ENCODE measurements at places on chromosomes 7 and 10. TPM values are rescaled to one million over a fixed set of nuclear protein-coding genes. Genes with fewer than 3 reads are reported as not detected.

The BHLHA15 gene
- polyA plus RNA-seq, result 0.96 TPM

The WIPF3 gene
- 1.2 TPM for polyA plus RNA-seq

The TRAPPC14 gene
- 27.2 TPM for polyA plus RNA-seq

The ANKRD61 gene
- not detected for polyA plus RNA-seq

The EPO gene
- polyA plus RNA-seq, result not detected

The UNCX gene
- polyA plus RNA-seq, result not detected

The LAMB1 gene
- polyA plus RNA-seq, result 27.5 TPM

The PLCE1 gene
- 0.85 TPM for polyA plus RNA-seq

The APBB1IP gene
- polyA plus RNA-seq, result 0.98 TPM

The ENKUR gene
- polyA plus RNA-seq, result 0.01 TPM

The OR2A5 gene
- polyA plus RNA-seq, result not detected

The WNT2 gene
- polyA plus RNA-seq, result not detected

The LGI1 gene
- 1.0 TPM for polyA plus RNA-seq

The BICC1 gene
- 0.49 TPM for polyA plus RNA-seq

The EEF1AKMT2 gene
- 7.1 TPM for polyA plus RNA-seq

The FGFBP3 gene
- 0.74 TPM for polyA plus RNA-seq

The HHEX gene
- 3.4 TPM for polyA plus RNA-seq

The TAS2R5 gene
- polyA plus RNA-seq, result 0.28 TPM

The CLRN3 gene
- not detected for polyA plus RNA-seq

The HOXA2 gene
- 1.8 TPM for polyA plus RNA-seq

The ATRNL1 gene
- 0.39 TPM for polyA plus RNA-seq

The ECHDC3 gene
- 36.5 TPM for polyA plus RNA-seq

The MET gene
- 2.1 TPM for polyA plus RNA-seq

The SMC3 gene
- polyA plus RNA-seq, result 18.0 TPM

The PTPN20 gene
- polyA plus RNA-seq, result 2.2 TPM

The STAG3 gene
- polyA plus RNA-seq, result 0.25 TPM

The CHAT gene
- not detected for polyA plus RNA-seq

The OR2A42 gene
- not detected for polyA plus RNA-seq

The SEMA3D gene
- polyA plus RNA-seq, result 0.04 TPM

The P4HA1 gene
- 4.0 TPM for polyA plus RNA-seq

The LIPF gene
- 3.0 TPM for polyA plus RNA-seq

The CHN2 gene
- polyA plus RNA-seq, result 1.5 TPM

The GPR26 gene
- not detected for polyA plus RNA-seq

The OLAH gene
- 6.9 TPM for polyA plus RNA-seq

The MUC12 gene
- 0.13 TPM for polyA plus RNA-seq

The METTL27 gene
- polyA plus RNA-seq, result 0.45 TPM

The HTRA1 gene
- 11.7 TPM for polyA plus RNA-seq

The LRIT1 gene
- not detected for polyA plus RNA-seq

The OR6B1 gene
- not detected for polyA plus RNA-seq

The SPACDR gene
- polyA plus RNA-seq, result 0.65 TPM

The NRP1 gene
- 4.6 TPM for polyA plus RNA-seq

The ADAM8 gene
- polyA plus RNA-seq, result 2.6 TPM

The NPFFR1 gene
- polyA plus RNA-seq, result 0.02 TPM

The PRKG1 gene
- polyA plus RNA-seq, result 0.84 TPM

The ACTL6B gene
- not detected for polyA plus RNA-seq

The ABCA13 gene
- 1.6 TPM for polyA plus RNA-seq

The ZNF727 gene
- 0.08 TPM for polyA plus RNA-seq

All from esophagus (tissue), 2 donors.